Activated T-cell treated with anti-CD3 and anti-CD28 coated beads for 24 hours (primary cell): ENCODE measurements at places on chromosomes 4 and X.
A peak's percentile ranks its signal among the peaks of the same experiment; 100 is the strongest.

GRCh38 chrX:40201329-40201885 is 103.6 kb upstream of the BCOR start:
- no peak for DNase-seq

DNA sequence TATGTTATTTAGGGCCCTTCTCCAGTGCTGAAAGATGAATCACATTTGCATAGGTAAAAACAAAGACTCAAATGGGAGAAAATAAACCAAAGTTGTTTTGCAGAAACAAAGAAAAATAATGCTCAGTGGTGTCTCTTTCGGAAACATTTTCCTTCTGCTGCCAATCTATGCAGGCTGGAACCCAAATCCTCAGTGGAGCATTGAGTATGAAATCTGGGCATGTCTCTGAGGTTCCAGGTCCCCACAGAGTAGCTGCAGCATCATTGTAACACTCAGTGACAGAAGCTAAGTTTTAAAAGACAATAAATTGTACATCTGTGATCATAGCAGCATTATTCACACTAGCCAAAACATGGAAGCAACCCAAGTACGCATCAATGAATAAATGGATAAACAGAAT is 303.6 kb downstream of the FBXW7 start:
- no peak for DNase-seq

DNA sequence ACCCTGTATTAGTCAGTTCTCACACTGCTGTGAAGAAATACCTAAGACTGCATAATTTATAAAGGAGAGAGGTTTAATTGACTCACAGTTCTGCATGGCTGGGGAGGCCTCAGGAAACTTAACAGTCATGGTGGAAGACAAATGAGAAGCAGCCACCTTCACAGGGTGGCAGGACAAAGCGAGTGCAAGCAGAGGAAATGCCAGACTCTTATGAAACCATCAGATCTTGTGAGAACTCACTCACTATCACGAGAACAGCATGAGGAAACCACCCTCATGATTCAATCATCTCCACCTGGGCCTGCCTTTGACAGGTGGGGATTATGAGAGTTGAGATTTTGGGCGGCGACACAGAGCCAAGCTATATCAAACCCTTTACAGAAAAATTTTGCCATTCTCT is 722.4 kb downstream of the RAB28 start:
- no peak for DNase-seq

DNA sequence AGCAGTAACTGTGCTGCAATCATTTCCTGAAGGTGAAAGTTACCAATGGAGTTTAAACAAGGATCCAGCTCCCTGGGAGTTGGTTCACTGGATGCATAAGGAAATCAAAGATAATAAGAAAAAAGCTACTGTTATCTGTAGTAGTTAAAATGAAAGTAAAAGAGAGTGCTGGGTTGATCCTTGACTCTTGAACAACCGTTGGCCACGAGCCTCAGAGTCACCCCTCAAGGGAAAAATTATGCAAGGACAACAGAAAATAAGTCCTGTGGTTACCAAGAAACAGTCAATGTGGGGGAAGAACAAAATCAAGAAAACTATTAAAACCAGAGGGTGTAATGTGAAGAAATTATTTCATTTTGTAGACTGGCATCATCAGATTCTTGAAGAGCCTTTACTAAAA is 49.7 kb upstream of the DDIT4L start:
- DNase-seq, result no peak

GRCh38 chr4:73669410-73670183 is 49.4 kb upstream of the RASSF6 start:
- no peak for DNase-seq

- no peak for DNase-seq
Measured at GRCh38 chrX:106906361-106906760, 3.2 kb upstream of the RIPPLY1 start.

- DNase-seq, result no peak
Measured at GRCh38 chr4:48739560-48740019, 40.5 kb downstream of the FRYL start.

- DNase-seq, result no peak
Measured at GRCh38 chr4:25095837-25096236, 64.4 kb downstream of the SEPSECS start.

- DNase-seq, result no peak
Measured at GRCh38 chr4:118865091-118865708, 23.5 kb upstream of the SYNPO2 start.

GRCh38 chr4:37243722-37244582 is 591 bp upstream of the NWD2 start:
- DNase-seq, result no peak

DNA sequence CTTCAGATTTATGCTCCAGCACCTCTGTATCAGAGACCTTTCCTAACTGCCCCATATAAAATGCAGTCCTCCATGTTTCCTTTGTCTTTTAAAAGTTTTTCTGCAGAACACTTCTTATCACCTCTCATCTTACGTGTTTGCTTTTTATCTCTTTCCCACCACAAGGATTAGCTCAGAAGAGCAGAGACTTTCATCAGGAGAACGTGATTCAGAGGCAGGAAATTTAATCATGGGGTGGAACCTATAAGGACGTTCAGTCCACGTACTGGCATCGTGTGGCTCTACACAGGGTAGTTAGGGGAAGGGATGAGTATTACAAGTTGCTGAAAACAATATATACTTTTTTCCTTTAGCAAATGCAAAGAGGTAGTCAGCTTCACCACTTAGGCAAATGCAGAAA is 98.7 kb downstream of the SORBS2 start:
- no peak for DNase-seq

GRCh38 chr4:159604781-159605180 is 501.9 kb downstream of the RAPGEF2 start:
- DNase-seq, result no peak

- DNase-seq, result no peak
Measured at GRCh38 chr4:148676344-148676743, 234.1 kb upstream of the NR3C2 start.

DNA sequence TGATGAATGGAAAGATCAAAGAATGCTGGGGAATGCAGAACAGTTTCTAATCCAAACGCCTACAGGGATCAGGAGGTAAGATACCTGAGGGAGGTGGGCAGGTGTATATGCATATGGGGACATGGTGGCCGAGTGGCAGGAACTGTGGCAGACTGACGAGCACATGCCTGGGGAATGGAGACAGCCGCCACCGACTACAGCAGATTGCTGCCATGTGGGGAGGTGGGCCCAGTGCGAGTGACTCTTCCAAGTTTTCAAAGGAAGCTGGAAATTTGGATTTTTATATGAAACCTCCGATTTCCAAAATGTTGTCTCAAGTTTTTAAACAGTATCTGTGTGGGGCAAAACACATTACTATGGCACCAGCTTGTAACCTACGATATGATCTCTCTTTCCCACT is 9.9 kb downstream of the ZNF827 start:
- no peak for DNase-seq

DNA sequence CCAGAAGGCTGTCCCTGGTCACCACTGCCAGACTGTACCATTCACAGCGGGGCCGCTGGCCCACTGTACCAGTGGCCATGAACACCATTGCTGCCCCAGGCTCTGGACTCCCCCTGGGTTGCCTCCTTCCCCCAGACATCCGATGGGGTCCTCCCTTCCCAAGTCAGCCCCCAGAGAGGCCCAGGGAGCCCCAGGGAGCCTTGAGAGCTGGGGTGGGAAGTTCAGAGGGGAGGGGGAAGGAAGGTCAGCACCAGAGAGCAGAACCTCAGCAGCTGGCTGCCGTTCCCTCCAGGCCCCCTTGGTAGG is 441 bp upstream of the ARHGAP4 start:
- no peak for DNase-seq

DNA sequence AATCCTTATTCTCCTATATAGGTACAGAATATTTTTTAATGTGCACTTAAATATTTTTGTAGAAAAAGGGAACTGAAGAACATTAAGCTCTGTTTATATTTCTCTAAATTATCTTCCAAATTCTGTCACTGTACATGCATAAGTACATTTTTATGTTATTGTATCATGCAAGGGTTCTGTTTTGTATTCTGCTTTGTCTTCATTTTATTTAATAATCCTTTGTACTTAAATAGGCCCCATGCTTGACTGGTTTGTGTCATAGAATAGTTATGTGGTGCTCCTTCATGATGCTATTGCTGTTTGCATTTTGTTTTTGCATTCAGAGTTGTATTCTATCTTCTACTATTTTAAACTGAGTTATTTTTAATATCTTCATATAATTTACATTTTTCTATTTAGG is 111.9 kb upstream of the EDNRA start:
- DNase-seq, result no peak

DNA sequence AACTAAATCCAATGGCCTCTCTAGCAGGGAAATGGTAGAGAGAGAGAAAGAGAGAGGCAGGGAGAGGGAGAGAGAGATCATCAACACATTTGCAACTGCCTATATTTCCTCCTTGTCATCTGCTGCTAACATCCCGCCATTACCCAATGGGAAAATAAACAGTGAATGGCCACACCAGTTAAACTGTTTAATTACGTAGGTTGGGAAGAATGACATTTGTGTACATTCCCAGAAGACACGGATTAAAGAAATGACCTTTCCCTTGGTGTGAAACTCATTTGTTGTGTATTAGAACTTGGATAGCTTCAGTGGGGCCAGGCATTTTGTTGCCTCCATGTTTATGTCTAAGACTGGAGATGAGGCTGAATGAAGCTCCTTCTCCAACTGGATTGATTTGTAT is 95.8 kb upstream of the GPC4 start:
- DNase-seq, result no peak

DNA sequence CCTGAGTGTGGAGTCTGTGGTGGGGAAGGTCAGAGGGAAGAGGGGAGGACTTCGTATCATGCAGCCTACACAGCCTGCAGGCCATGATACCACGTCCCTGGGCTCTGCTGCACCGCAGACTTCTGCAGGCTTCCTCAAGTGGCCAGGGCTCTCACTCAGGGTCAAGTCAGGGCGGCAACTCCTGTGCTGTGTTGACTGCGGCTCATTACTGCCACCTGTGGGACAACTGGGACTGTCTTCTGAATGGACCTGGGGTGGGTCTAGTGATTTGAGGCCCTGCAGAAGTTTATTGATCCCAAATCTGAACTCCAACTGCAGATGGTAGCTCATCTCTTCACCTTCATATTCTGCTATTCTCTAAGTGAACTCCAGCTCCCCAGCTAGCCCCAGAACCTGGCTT is 167.1 kb downstream of the NSUN7 start:
- peak; percentile 40 for DNase-seq

GRCh38 chr4:5237086-5237660 is 185.9 kb downstream of the STK32B start:
- DNase-seq, result no peak

DNA sequence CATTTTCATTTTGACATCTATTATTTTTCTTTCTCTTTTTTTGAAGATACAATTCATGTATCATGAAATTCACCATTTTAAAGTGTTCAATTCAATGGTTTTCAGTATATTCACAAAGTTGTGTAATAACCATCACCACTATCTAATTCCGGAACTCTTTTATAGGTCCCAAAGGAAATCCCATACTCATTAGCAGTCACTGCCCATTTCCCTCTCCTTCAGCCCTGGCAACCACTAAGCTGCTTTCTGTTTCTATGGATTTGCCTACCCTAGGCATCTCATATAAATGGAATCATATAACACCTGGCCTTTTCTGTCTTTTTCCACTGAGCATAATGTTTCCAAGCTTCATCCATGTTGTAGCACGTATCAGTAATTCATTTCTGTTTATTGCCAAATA is 3.2 kb upstream of the FGF2 start:
- DNase-seq, result no peak

DNA sequence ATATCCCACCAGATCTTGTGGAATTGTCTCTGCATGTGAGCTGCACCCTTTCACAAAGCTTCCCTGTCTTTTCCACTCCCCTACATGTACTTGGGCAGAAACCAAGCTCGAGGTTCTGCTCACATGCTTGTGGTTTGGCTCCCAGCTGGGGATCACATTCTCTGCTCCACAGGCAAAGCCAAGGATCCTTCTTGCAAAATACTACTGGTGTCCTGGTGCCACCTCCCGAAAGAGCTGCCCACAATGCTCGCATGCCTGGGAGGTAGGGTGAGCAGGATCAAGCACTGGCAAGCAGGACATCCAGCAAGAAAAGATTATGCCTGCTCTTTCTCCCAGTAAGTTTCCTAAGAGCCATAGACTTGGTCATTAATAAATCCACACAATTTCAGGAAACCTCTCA is 45.1 kb upstream of the PPARGC1A start:
- no peak for DNase-seq

DNA sequence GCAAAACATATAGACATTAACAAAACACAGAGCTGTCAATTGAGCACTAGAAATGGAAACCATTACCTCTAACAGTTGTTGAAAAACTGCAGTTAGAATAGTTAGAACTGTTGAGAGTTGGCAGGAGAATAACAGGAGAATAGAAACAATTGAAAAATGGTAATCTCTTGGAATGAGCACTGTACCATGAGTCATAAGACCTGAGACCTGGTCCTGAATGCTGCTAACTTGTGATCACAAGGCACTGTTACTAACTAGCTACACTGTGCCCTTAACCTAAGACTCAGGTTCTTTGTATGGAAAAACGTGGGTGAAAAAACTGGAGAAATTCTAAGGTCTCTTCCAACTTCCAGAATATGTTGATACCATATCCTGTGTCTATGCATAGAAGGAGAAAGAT is 29.3 kb downstream of the FAM114A1 start:
- no peak for DNase-seq

DNA sequence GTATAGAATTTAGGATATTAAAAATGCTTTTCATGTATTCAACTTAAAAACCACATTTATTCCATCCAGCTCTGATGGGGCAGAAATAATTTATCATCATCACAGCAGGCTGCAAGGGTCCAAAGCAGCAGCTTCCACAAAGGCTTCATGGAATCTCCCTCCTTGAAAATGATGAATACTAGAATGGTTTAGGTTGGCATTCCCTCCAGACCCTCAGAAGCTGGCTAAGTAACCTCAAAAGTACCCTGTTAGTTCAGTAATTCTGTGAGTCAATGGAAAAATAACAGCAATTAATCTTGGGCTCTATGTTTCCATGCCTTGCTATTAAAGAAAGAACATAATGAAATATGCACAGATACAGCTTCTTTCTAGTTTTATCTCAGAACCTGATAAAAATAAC is 594.9 kb upstream of the DIPK2B start:
- no peak for DNase-seq

- DNase-seq, result no peak
Measured at GRCh38 chrX:94633237-94633636, 959.2 kb downstream of the FAM133A start.

- peak; percentile 5 for DNase-seq
Measured at GRCh38 chrX:132737743-132738142, 220.7 kb downstream of the HS6ST2 start.

- no peak for DNase-seq
Measured at GRCh38 chr4:107210450-107211239, 174.5 kb upstream of the DKK2 start.

DNA sequence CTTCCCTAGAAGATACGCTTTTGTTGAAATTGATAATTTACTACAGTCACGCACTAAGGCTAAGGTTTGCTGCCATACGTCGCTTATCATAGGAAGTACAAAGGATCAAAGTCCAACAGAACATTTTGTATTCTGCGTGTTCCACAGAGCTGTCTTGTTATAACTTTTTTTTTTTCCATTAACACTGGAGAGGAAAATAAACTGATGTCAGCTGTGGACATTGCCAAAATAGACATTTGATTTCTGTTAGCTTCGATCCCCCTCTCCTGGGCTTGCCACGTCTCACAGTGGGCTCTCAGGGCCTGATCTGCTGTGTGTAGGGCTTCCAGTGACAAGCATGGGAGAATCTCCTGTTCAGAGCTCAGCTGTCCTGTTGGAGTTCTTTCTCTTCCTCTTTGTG is 93.3 kb downstream of the SPATA18 start:
- no peak for DNase-seq
